Thymus (tissue), 14 donors: ENCODE measurements at places on chromosomes 5 and 9.

DNA sequence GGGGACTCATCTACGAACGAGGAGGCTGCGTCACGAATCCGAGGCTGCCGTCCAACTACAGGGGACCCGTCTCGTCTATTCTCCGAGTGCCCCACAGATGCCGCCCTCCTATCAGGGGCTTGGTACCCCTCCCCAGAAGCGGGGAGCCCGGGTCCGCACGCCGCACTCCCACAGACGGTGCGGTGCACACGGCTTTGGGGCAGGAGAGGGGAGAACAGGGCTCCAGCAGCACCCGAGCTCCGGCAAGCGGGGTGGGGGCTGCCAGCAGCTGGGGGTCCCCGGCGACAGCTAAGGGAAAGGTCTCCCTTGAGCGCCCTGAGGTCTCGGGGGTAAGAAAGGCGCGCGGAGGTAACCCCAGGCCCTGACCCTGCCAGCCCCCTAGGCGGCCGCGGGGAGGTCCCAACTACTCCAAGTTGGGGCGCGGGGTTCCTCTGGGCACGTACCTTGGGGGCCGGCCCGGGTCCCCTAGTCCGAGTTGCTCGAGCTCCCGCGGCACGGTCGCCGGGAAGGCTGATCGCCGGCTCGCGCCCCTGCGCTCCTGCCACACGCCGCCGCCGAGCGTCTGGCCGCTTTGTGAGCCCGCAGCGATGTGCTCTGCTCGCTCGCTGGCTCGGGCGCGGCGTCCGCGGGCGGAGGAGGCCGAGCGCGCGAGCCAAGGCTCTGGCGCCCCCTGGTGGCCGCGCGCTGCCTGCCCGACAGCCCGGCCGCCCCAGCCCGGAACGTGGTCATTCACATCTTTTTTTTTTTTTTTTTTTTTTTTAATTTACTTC, at the start of gene SPOCK1:
TSS of gene SPOCK1 (minus strand) at position 591 of the 770 bp plus-strand sequence.
- peak; percentile 37 for DNase-seq

GRCh38 chr9:128412120-128412790, 8.4 kb upstream of the CERCAM start:
- DNase-seq, result no peak

DNA sequence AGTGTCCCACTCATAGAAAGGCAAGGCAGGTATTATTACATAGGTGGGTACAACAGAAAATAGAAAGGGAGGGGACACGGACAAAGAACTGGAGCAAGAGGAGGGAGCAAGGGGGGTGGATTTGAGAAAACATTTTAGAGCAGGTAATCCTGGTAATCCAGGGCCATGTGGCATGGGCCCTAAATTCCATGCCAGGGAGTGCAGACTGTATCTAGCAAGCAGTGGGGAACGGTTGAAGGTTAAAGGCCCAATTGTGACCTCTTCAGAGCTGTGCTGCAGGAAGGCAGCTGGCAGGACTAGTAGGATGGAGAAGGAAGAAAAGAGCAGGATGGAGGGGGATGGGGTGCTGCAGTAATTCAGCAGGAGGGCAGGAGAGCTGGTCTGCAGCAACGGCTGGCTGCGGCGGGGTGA, 75.2 kb downstream of the PDE6A start:
- no peak for DNase-seq

- DNase-seq, result no peak
Measured at GRCh38 chr5:172683264-172683644, 42.2 kb downstream of the NEURL1B start.
